Fibroblast of upper back skin (primary cell): ENCODE measurements at places on chromosomes 12 and 14.
A peak's percentile ranks its signal among the peaks of the same experiment; 100 is the strongest.

- no peak for DNase-seq
Observed at GRCh38 chr14:85159726-85160125, 370.2 kb upstream of the FLRT2 start.

DNA sequence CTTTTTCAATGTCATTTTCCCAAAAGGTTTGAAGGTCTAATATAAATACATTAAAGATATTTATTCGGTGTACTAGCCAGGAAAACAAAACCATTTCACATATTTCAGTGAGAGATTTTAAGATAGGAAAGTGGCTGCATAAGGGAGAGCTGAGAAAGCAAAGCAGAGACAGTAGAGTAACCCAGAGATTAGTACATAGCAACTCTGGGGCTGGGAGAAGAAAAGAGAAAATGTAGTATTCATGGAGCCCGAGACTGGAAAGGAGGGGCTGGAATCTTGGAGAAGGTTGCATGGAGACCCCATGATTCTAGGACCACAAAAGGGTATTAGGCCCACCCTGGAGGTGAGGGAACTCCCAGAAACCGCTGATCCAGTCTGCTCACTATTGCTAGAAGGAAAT, 236.9 kb downstream of the PAWR start:
- DNase-seq, result no peak

GRCh38 chr12:102876883-102877282, 40.2 kb downstream of the PAH start:
- DNase-seq, result no peak

DNA sequence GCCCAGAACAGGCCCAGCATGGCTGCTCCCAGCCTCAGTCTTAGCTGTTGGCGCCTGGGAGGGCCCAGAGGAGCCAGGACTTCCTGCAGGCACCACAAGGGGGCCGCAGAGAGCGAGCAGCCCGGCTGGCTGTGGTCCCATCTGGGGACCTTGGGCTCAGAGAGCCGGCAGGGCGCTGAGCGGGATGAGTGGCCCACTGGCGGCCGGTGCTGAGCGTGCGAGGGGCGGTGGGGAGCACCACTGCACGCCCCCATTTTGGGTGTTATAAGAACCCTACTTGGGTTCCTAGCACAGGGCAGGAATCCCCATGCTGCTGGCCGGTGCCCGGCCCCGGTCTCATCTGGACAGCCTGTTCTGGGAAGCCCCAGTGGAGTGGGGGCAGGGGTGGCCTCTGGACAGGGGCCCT, 25.9 kb upstream of the CRIP2 start:
- DNase-seq, result peak; percentile 42

GRCh38 chr12:3145033-3145432, 67.9 kb downstream of the TSPAN9 start:
- DNase-seq, result no peak

DNA sequence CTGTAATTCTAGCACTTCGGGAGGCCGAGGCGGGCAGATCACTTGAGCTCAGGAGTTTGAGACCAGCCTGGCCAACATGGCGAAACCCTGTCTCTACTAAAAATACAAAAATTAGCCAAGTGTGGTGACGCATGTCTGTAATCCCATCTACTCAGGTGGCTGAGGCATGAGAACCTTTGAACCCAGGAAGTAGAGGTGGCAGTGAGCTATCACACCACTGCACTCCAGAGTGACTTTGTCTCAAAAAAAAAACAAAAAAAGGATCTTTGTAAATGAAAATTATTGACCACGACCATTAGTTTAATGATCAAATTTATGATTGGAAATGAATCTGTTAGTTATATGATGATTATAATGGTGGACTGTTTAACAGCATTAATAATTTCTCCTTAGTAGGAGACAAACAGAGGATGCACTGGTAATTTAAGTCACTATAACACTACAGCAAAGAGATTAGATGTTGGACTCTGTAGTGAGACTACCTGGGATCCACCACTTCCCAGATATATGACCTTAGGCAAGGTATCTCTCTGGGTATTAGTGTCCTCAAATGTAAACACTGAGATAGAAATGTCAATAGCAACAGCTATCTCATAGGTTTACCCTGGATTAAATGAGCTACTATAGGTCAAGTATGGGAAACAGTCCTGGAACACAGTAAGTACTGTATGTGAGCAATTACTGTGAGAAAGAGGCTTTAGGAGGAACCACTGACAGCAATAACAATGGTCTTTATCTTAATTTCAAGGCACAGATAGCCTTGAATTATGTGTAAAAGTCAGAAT, 214.7 kb downstream of the NOVA1 start:
- DNase-seq, result no peak

GRCh38 chr12:132695431-132695830, 8.0 kb downstream of the PXMP2 start:
- no peak for DNase-seq

- no peak for DNase-seq
Observed at GRCh38 chr14:100777818-100778525, 47.9 kb upstream of the MEG3 start.
